SK-MEL-5 (cell line): ENCODE measurements at places on chromosomes 3 and 15. TPM values are rescaled to one million over a fixed set of nuclear protein-coding genes. Genes with fewer than 3 reads are reported as not detected.

The SPINK8 gene
- not detected in 2 replicates for total RNA-seq

The HHATL gene
- total RNA-seq = not detected in 2 replicates

The HHLA2 gene
- total RNA-seq = not detected in 2 replicates

The GNAT1 gene
- total RNA-seq = not detected in 2 replicates

The GOLGA6L9 gene
- total RNA-seq = 1.8 and 2.3 TPM in 2 replicates

The CD200 gene
- total RNA-seq = 1.9 and 3.5 TPM in 2 replicates

The RBPMS2 gene
- 1.1 and 1.4 TPM in 2 replicates for total RNA-seq
